ENCODE measurements at places on chromosomes 1 and 21.

DNA sequence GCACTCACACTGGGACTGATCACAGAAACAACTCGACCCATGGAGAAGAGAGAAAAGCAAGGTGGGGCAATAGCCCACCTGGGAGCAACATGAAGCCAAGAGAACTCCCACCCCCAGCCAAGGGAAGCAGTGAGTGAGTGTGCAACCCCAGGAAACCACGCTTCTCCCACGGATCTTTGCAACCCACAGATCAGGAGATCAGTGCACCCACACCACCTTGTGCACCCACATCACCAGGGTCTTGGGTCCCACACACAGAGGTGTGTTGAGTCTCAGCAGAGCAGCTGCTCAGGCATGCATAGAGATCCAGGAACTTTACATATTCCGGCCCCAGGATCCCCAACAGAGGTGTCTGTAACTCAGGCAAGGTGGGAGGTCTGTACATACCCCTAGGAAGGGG is 17.2 kb upstream of the PRDX6 start:
- DNase-seq = no peak

DNA sequence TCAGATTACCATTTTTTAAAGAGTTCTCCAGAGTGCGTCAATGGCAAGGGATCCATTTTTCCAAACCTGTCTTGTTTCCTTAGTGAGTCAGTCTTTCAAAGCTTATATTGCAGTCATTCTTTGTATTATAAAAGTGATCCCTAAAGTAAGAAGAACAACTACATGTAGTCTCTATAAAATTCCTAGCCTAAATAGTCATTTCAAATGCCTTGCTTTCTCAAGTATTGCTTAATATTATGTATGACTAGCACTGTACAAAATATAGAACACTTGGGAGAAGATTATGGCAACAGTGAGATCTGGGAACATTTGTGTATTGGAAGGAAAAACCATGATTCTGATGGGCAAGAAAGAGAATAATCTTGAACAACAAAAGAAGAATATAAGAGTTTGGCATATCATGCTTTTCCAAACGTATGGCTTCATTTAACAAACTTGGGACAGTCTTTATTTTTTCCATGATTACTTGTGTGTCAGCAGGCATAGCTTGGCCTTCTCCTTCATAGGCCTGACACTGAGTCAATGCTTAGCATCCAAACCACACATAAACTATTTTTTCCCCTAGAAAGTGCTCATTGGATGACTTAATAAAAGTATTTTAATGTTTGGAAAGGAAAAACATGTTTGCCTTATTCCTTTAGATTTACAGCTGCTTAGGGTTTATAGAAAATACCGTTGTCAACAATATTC is 547.4 kb downstream of the LTN1 start:
- DNase-seq = no peak

- no peak for DNase-seq
These were observed 16.9 kb upstream of the PTPN14 start for GRCh38 chr1:214568328-214568727.

GRCh38 chr1:17276568-17276967 is 27.7 kb downstream of the PADI3 start:
- no peak for DNase-seq

- no peak for DNase-seq
These were observed 1.4 kb downstream of the GUCA2A start for GRCh38 chr1:42163114-42163513.

DNA sequence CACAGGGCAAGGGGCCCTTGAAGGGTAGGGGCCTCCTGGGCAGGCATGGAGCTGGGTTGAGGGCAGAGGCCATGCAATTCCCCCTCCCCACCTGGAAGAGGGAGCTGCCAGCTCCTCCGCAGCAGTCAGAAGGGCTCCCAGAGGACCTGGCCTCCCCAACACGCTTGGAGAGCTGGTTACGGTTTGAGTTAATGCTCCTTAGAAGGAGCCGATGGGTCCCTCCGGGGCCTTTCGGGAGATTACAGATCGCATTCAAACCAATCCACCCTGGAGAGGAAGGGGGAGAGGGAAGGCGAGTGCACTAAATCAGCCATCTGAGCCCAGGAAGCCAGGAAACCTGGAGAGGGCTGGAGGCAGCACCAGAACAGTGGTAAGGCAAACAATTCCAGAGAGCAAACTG is 106.3 kb upstream of the CSF3R start:
- DNase-seq = no peak

- DNase-seq = no peak
These were observed 117.5 kb downstream of the MACF1 start for GRCh38 chr1:39321979-39322378.

DNA sequence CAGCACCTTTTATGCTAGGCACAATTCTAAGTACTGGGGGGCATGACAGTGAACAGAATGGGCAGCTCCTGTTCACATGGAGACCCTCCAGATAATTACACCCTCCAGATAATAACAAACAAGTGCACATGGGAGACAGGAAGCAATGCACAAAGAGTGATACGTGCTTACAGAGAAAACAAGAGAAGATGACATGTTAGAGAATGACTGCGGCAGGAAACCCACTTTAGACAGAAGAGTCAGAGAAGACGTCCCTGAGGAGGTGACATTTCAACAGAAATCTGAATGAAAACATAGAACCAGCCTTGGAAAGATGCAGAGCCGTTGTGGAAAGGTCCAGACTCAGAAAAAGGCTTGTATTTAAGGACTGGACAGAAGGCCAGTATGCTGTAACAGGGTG is 54.7 kb upstream of the ARTN start:
- DNase-seq = no peak

- DNase-seq = no peak
These were observed 73.1 kb upstream of the EDEM3 start for GRCh38 chr1:184827600-184828368.

DNA sequence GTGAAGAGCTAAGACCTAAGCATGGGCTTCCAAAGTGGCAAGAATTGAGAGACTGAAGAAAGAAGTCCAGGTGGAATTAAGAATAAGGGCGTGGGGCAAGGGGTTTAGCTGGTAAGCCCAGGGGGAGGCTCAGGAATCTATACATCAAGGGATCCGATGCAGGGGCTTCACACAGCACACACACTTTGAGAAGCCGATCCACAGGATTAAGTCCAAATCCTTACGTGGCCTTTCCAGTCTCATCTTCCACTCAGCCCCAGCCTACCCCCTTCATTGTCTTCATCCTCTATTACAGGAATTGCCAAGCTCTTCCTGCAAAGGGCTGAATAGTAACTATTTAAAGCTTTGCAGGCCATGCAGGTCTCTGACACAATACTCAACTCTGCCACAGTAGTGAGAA is 101.3 kb downstream of the TGFBR3 start:
- no peak for DNase-seq

- DNase-seq = peak; percentile 25
These were observed 80.3 kb downstream of the LRIG2 start for GRCh38 chr1:113153116-113153803.

DNA sequence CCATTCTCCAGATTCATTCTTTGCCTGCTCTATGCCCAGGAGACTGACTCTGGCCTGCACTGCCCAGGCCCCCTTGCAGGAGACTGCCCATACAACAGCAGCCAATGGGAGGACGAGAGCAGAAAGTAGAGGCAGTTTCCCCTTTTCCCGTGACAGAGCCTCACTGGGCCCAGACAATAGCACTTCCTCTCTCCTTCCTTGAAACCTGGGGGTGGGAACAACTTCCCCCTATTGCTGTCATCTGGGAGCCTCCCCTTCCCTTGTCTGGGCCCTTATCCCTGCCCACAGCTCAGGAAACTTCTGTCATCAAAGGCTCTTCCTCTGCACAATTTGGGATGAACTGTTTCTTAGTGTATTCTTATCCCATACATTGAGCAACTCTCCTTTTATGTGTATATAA is 60.8 kb upstream of the KCNJ15 start:
- no peak for DNase-seq

DNA sequence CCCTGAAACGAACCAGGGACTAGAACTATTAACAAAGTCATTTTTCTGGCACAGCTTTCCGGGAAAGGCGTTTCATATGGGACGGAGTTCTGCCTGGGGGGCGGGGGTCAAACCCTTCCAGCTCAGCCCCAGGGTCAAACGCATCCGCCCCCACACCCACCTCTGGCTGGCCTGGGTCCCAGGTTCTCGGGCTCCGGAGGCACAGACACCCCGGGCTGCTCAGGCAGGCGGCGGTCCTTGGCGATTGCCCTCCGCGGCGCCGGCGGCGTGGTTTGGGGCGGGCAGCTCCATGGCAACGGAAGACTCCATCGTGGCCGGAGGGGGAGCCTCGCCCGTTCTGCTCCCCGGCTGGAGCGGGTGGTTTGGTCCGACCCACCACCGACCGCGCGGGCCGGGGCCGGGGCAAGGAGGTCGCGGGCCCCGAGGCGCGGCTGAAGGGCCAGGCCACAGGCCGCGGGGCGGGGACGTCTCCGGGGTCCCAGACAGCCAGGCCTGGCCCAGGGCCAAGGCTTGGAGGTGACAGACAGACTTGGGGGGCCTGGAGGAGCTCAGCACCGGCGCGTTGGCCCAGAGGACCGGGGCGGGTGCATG is at the start of gene CFAP74:
Gene CFAP74, minus strand, starts transcription at position 246 of the 591 bp plus-strand sequence. CDS start 12,830 bp downstream, outside the sequence.
- DNase-seq = no peak

GRCh38 chr1:207202480-207202879 is 98.4 kb downstream of the C4BPA start:
- no peak for DNase-seq

GRCh38 chr1:223776075-223776814 is 63.9 kb downstream of the CAPN2 start:
- no peak for DNase-seq

GRCh38 chr1:217138799-217139466 is 415.7 kb upstream of the ESRRG start:
- DNase-seq = no peak

Measured in NCI-H524 treated with DMSO at 0.1 percent for 48 hours (cell line).